ENCODE measurements at places on chromosomes 3 and 15.

GRCh38 chr3:18389108-18389733 lies 35.9 kb downstream of the SATB1 start:
- DNase-seq: no peak

GRCh38 chr15:98775498-98776230 lies 127.3 kb downstream of the IGF1R start:
- DNase-seq: no peak

DNA sequence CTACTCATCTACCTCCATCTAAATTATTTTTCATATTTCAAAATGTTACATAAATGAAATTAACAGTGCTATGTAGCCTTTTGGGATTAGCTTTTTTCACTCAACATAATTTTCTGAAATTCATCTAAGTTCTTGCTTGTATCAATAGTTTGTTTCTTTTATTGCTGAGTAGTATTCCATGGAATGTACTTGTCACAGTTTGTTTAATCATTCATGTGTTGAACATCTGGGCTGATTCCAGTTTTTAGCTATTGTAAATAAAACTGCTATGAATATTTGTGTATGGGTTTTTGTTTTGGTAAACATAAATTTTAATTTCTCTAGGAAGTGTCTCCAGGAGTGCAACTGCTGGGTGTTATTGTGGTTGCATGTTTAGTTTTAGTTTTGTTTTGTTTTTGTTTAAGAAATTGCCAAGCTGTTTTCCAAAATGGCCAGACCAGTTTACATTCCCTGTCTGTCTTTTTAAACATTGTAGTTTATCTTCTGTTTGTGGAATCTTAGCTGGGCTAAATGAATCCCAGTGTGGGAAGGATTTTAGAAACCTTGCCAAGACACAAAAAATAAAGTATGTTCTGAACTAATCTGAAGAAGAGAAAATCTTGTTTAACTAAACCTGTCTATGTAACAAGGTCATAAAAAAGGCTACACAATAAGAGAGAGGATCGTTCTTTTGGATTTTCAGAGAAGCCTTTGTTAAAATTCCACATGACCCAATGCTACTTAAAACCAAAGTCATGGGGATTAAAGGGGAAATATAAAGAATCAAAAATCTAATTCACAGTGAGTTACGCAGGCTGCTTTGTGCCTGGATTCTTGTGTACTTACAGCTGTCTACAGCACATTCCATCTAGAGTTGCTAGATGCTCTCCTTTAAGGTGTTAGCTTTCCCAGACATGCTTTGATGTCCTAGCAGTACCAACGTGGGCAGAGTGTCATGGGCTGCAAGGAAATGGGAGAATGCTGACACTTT lies 129.2 kb upstream of the SUCLG2 start:
- DNase-seq: no peak

- no peak for DNase-seq
These were observed 61.2 kb upstream of the ICE2 start for GRCh38 chr15:60540002-60540651.

- no peak for DNase-seq
These were observed 396.7 kb upstream of the RGMA start for GRCh38 chr15:93485438-93486327.

- DNase-seq: no peak
These were observed 96.6 kb upstream of the LRIG1 start for GRCh38 chr3:66597308-66597863.

- no peak for DNase-seq
These were observed 247.4 kb downstream of the GABRG3 start for GRCh38 chr15:27218426-27218825.

DNA sequence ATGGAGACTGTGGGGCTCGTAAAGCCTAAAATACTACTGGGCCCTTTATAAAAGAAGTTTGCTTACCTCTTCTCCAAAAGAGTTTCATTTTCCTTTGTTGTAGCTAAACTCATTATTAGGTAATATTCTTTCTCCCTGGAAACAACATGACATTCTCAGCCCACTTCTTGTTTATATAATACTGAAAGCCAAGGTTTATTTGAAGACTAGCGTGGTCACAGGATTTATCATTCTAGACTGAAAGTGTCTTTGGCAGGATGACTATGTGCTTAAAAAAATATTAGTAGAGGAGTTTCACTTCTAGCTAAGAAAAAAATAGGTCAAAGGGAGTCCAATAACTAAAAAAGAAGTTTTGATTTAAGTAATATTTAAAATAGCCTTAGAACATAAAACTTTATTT lies 1085.2 kb upstream of the CADM2 start:
- DNase-seq: no peak

DNA sequence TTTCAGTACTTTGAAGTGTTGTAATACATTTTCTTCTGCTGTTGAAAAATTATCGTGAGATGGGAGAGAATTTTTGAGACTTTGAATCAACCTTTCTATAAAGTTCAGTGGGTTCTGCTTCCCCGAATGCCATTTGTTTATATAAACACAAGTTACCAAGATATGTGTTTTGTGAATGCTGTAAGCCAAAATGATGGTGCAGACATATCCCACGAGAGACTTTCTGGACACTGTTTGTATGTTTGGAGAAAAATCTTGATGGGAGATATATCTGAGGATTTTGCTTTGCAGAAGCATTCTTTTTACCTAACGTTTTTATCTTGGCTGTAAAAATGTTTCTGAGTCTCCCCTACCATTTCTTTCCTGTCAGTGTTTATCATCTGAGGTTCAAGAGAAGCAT lies 526.6 kb upstream of the ZNF717 start:
- DNase-seq: no peak

DNA sequence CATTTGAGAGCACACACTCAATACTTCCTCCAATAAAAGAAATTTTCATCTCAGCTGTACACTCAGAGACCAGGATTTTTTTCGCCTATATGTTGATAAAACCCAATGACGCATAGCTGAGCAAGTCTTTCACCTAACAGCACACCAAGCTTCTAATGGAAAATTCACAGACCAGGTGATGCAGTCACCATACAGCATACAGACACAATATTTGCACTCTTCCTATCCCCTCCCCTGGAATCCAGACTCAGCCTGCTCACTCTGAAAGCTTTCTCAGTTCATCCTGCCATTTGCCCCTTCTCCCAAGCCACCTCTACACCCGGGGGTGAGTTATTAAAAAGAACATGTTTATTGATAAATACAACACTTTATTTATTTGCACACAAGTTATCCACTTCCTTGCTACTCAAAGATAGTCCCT lies 1.7 kb downstream of the TBC1D5 start:
- DNase-seq: no peak

DNA sequence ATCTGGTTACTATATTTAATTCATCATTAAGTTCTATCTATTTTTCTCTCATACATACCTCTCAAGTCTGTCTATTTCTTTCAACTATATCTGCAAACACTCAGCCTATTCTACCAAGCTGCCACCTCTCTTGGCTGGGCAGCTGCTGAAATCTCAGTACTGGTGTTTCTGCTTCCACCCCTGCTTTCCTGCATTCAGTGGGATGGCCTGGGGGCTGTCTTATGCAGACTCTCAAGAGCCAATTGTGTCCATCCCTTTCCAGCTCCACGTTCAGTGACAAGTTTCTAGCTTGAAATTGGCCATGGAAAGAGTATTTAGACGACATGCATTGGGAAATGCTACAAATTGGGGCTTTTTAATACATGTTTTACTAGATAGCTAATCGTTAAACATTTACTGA lies 378.4 kb upstream of the DPPA4 start:
- no peak for DNase-seq

- no peak for DNase-seq
These were observed 99.6 kb downstream of the PGPEP1L start for GRCh38 chr15:98907927-98908471.

DNA sequence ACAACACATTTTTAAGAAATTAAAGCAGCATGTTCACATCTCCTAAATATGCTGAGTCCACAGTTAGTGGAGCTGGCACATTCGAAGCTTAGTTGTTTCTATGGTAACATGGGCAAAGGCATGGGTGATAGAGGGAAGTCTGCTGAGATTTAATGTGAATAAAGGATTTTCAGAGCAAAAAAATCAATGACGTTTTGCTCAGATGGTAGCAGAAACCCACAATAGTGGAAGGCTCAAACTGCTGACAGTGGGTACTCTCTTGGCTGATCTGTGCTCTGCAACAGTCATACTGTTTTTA lies 795.1 kb upstream of the ARPP21 start:
- no peak for DNase-seq

- no peak for DNase-seq
These were observed 1034.1 kb downstream of the MCTP2 start for GRCh38 chr15:95265419-95265997.

- DNase-seq: no peak
These were observed 40.5 kb upstream of the SMAD6 start for GRCh38 chr15:66661432-66662096.

DNA sequence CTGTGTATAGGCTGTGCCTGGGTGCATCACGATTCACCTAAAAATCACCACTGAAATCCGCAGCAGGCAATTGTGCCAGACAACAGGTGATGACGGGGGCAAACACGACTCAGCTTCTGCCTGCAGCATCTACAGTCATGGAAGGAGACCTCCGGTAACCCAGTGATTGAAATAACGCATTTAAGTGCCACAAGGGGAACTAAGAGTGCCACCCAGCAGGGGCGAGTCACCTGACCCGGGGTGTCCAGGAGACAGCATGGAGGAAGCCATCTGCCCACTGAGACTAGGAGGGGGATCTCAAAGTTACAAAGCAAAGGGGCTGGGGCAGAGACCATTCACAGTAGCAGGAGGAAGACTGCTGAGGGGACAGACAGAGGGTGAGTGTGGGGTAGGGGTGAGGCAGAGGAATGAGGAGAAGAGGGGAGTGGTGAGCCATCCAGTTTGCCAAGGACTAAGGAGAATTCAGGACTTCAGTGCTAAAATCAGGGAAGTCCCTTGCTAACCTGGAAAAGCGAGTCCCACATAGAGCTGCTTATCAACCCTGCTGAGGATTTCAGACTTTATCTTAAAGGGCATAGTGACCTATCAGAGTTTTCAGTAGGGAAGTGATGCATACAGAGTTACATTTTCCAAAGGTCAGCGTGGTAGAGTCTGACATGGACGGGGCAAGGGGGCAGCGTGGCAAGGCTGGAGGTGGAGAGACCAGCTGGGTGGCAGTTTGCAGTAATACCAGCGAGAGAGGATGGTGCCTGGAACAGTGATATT lies 256.7 kb upstream of the HES1 start:
- no peak for DNase-seq

DNA sequence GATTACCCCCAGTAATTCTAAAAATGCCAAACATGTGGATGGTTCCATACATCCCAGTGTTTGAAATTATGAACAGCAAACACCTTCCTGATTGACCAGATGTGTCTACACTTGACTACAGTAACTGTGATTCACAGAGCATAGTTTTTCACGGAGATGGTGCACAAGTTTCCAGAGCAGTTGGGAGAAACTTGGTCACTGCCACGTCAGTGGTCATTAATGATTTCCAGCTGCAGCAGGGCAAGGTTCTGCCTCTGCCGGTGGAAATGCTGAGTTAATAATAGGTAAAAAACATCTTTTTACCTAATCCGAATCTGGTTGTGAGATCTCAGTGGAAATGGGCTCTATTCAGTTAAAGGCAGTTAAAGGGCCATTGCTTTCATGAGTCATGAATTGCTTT lies 154.1 kb upstream of the FEZF2 start:
- no peak for DNase-seq

DNA sequence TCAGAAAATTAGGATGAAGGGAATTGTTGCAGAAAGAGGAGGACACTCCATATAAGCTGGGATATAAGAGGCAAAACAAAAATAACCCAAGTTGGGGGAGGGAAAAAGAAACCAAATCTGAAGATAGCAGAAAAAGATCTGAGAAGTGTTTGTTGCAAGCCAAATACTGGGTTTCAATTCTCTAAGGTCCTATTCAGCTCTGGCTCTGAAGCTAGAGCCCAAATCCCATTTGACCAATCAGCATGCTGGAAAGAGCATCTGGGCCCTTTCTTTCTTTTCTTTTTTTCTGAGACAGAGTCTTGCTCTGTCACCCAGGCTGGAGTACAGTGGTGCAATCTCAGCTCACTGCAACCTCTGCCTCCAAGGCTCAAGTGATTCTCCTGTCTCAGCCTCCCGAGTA lies 17.3 kb downstream of the IGDCC3 start:
- no peak for DNase-seq

Data from cortex of kidney (tissue), 1 donor.